Endothelial cell of umbilical vein (primary cell): ENCODE measurements at places on chromosomes 6 and 20. TPM values are rescaled to one million over a fixed set of nuclear protein-coding genes. Genes with fewer than 3 reads are reported as not detected.
A peak's percentile ranks its signal among the peaks of the same experiment; 100 is the strongest.

DNA sequence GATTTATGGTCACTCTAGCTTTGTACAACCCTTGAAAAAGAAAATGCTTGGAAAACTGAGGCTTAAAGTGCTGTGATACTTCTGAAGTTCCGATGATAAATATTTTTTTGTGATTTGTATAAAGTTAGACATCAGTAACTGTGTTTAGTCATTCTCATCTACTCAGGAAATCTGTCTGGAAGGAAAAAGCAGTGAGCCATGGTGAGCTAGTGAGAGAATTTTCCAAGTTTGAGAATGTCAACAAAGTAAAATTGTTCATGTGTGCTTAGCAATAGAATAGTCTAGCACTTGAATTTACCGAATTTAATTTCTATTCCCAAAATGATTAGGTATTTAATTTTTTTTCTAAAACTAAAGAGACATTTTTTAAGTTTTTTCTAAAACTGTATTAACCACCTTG is 41.3 kb upstream of the PLCB4 start:
- H3K4me1 ChIP-seq = no peaks in the 10 kb centered on the region
- DNase-seq = peak; percentile 35
- H3K27ac ChIP-seq = no peak overlapping the region
- no peak overlapping the region for H3K4me3 ChIP-seq

DNA sequence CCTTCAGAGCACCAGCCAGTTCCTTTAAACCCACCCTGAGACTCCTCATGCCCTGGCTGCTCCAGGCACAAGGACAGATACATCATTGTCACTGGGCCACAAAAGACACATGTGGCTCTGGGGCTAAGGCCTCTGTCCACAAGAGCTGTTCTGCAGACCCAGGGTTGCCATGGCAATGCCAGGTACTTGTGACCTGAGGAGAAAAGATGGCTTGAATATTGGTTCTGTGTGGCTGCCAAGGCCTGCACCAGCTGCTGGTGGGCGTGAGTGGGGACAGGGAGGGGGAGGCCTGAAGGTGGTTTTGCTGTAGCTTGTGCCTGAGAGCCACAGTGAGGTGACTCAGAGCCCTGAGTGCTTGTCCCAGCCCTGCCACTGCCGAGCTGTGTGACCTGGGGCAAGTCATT is 31.8 kb downstream of the SAYSD1 start:
- no peaks in the 10 kb centered on the region for H3K36me3 ChIP-seq
- H3K27ac ChIP-seq = no peak overlapping the region
- H3K4me1 ChIP-seq = no peaks in the 10 kb centered on the region
- peaks cover 8% of the 10 kb centered on the region for H3K27me3 ChIP-seq

GRCh38 chr20:63858393-63859165 is 2.7 kb upstream of the ABHD16B start:
- H3K36me3 ChIP-seq = no peaks in the 10 kb centered on the region
- peaks cover 5% of the 10 kb centered on the region for H3K27me3 ChIP-seq
- H3K4me3 ChIP-seq = no peak overlapping the region
- peak; percentile 72 for DNase-seq

GRCh38 chr6:6892744-6893583 is 214.8 kb upstream of the RREB1 start:
- H3K4me1 ChIP-seq = no peaks in the 10 kb centered on the region
- no peak overlapping the region for H3K27ac ChIP-seq
- H3K27me3 ChIP-seq = peaks cover 1% of the 10 kb centered on the region
- no peaks in the 10 kb centered on the region for H3K36me3 ChIP-seq

GRCh38 chr6:25403150-25403549 is 124.0 kb downstream of the CARMIL1 start:
- H3K4me3 ChIP-seq = no peak overlapping the region
- no peak overlapping the region for H3K27ac ChIP-seq
- H3K27me3 ChIP-seq = no peaks in the 10 kb centered on the region
- no peak for DNase-seq
- no peaks in the 10 kb centered on the region for H3K4me1 ChIP-seq

GRCh38 chr6:85637579-85637978 is 5.1 kb downstream of the SYNCRIP start:
- DNase-seq = no peak
- H3K36me3 ChIP-seq = peaks cover 34% of the 10 kb centered on the region
- H3K4me3 ChIP-seq = no peak overlapping the region

- no peaks in the 10 kb centered on the region for H3K36me3 ChIP-seq
- no peaks in the 10 kb centered on the region for H3K4me1 ChIP-seq
- no peak for DNase-seq
- no peak overlapping the region for H3K4me3 ChIP-seq
- H3K27ac ChIP-seq = no peak overlapping the region
These were observed 6.7 kb downstream of the TEAD3 start for GRCh38 chr6:35489995-35490791.

- H3K27me3 ChIP-seq = no peaks in the 10 kb centered on the region
- H3K27ac ChIP-seq = no peak overlapping the region
- no peak for DNase-seq
These were observed 150.2 kb upstream of the OGFRL1 start for GRCh38 chr6:71138376-71138775.

GRCh38 chr20:62571669-62572344 is 70.5 kb upstream of the SLCO4A1 start:
- no peaks in the 10 kb centered on the region for H3K36me3 ChIP-seq
- DNase-seq = no peak
- no peaks in the 10 kb centered on the region for H3K27me3 ChIP-seq
- no peaks in the 10 kb centered on the region for H3K4me1 ChIP-seq

- H3K36me3 ChIP-seq = no peaks in the 10 kb centered on the region
- H3K4me1 ChIP-seq = no peaks in the 10 kb centered on the region
- no peak overlapping the region for H3K27ac ChIP-seq
- H3K27me3 ChIP-seq = no peaks in the 10 kb centered on the region
These were observed 274.9 kb downstream of the CDH26 start for GRCh38 chr20:60233018-60233630.

GRCh38 chr20:10332656-10333415 is 101.2 kb downstream of the MKKS start:
- DNase-seq = no peak
- no peak overlapping the region for H3K27ac ChIP-seq
- H3K36me3 ChIP-seq = no peaks in the 10 kb centered on the region

DNA sequence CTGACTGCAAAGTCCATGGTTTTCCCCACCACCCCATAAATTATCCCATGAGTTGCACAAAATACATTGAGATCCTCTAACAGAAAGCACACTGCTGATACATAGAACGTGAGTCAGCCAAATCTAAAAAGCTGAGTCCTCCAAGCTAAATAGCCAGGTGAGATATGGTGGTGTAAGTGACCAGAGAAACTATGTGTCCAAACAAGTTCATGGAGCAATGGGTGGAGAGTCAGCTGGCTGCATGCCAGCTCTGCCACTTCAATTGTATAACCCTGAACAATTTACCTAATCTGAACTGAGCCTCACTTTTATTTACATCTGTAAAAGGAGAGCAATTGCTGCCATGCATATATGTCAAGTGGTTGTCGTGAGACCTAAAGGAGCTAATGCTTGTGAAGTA is 9.7 kb downstream of the SNAP25 start:
- no peak overlapping the region for H3K27ac ChIP-seq
- H3K4me1 ChIP-seq = no peaks in the 10 kb centered on the region
- H3K27me3 ChIP-seq = peaks cover 3% of the 10 kb centered on the region
- DNase-seq = no peak
- no peak overlapping the region for H3K4me3 ChIP-seq

DNA sequence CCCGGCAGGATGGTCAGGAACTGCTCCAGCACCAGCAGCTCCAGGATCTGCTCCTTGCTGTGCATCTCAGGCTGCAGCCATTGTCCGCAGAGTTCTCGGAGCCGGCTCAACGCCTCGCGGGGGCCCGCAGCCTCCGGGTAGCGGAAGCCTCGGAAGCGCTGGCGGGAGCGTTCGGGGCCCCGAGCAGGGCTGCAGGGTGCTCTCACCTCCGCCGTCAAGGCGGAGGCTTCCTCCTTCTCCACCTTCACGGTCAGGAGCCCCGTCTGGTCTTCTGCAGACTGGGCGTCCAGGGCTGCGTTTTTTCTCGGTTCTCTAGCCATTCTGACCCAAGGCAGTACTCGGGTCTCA is 434 bp downstream of the ZKSCAN4 start:
- H3K27ac ChIP-seq = no peak overlapping the region
- H3K4me3 ChIP-seq = peak overlapping the region; percentile 85
- DNase-seq = no peak
- peaks cover 12% of the 10 kb centered on the region for H3K4me1 ChIP-seq
- no peaks in the 10 kb centered on the region for H3K36me3 ChIP-seq

- no peaks in the 10 kb centered on the region for H3K4me1 ChIP-seq
- no peaks in the 10 kb centered on the region for H3K27me3 ChIP-seq
- peak; percentile 49 for DNase-seq
- H3K27ac ChIP-seq = no peak overlapping the region
- no peaks in the 10 kb centered on the region for H3K36me3 ChIP-seq
These were observed 38.0 kb downstream of the PKHD1 start for GRCh38 chr6:52049252-52050050.

- no peaks in the 10 kb centered on the region for H3K27me3 ChIP-seq
- H3K4me3 ChIP-seq = no peak overlapping the region
- H3K4me1 ChIP-seq = no peaks in the 10 kb centered on the region
These were observed 538.3 kb upstream of the BTBD3 start for GRCh38 chr20:11379257-11380011.

Gene CALHM5
- total RNA-seq = 6.6 and 7.1 TPM in 2 replicates

Gene OOEP
- total RNA-seq = not detected in 2 replicates

Gene CRISP3
- not detected in 2 replicates for total RNA-seq

Gene CRISP2
- total RNA-seq = not detected in 2 replicates

Gene SGK2
- 0.27 and 0.35 TPM in 2 replicates for total RNA-seq

Gene MUCL3
- not detected in 2 replicates for total RNA-seq

Gene RAD21L1
- not detected in 2 replicates for total RNA-seq

Gene GPX5
- total RNA-seq = not detected in 2 replicates

Gene CCM2L
- total RNA-seq = 12.4 and 13.4 TPM in 2 replicates
